NCI-H774 (cell line): ENCODE measurements at places on chromosomes 6 and 20.

DNA sequence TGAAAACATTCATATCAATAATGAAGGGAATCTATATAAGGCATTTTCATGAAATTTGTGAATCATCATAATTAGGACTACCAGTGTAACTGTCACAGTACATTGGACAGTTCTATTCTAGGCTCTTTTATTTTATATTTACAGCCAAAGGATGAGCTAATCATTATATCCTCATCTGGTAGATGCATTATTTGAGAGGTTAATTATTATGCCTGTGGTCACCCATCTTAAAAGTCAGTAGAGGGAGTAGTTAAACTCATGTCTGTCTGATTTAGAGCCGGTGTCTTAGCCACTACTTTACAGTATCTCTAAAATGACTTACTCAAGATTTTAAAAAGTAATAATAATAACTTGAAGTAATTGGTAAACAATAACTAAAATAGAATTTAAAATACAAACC is 899.3 kb upstream of the MAP3K7 start:
- no peak for DNase-seq

GRCh38 chr6:46815130-46815529 is 21.9 kb downstream of the MEP1A start:
- DNase-seq: no peak

DNA sequence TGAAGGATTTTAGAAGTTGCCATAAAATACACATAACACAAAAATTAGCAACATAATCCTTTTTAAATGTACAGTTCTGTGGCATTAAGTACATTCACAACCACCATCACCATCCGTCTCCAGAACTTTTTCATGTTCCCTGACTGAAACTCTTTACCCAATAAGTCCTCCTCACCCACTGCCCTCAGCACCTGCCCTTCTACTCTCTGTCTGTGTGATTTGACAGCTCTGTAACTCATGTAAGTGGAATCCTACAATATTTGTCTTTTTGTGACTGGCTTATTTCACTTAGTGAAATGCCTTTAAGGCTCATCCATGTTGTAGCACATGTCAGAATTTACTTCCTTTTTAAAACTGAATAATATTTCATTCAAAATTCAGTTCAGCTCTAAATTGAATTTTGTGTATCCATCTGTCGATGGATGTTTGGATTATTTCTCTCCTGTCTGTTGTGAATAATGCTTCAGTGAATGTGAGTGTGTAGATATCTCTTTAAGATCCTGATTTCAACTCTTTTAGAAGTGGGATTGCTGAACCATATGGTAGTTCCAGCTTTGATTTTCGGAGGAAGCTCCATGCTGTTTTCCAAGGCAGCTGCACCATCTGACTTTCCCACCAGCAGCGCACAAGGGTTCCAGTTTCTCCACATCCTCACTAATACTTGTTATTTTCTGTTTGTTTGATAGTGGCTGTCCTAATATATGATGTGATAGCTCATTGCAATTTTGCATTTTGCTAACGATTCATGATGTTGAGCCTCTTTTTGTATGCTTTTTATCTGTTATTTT is 4.2 kb downstream of the ENTPD6 start:
- no peak for DNase-seq

- DNase-seq: no peak
These were observed 703.4 kb downstream of the EPHA7 start for GRCh38 chr6:92715991-92716390.

DNA sequence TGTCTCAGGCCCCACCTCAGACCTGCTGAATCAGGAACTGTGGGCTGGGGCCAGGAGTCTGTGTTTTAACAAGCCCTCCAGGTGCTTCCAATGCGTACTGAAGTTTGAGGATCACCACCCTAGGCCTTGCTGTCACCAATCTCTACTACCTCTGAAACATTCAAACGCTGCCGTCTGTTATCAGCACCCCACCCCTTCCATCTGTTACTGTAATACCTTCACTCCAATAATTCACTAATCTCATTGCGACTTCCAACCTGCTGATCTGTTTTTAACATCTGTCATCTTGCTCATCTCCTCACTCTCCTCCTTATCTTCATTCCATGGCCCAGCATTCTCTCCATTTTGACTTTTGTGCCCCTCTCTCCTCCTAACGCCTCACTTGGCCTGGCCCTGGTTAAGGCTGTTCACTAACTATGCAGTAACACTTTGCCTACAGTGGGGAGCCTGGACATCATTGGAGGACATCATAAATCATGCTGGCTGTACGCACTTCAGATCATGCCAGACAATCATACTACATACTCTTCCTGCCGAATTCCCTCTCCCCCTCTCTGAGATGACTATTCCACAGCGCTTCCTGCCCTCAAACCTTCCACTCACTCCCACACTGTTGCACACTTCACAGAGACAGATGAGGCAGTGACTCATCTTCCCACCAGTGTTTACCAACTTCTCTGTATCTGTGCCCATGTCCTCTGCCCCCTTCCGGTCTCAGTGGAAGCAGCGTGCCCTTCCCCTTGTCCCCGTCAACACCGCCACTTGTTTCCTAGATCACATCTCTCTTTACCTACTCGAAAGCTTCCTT is 3.0 kb upstream of the GUCA1B start:
- no peak for DNase-seq

DNA sequence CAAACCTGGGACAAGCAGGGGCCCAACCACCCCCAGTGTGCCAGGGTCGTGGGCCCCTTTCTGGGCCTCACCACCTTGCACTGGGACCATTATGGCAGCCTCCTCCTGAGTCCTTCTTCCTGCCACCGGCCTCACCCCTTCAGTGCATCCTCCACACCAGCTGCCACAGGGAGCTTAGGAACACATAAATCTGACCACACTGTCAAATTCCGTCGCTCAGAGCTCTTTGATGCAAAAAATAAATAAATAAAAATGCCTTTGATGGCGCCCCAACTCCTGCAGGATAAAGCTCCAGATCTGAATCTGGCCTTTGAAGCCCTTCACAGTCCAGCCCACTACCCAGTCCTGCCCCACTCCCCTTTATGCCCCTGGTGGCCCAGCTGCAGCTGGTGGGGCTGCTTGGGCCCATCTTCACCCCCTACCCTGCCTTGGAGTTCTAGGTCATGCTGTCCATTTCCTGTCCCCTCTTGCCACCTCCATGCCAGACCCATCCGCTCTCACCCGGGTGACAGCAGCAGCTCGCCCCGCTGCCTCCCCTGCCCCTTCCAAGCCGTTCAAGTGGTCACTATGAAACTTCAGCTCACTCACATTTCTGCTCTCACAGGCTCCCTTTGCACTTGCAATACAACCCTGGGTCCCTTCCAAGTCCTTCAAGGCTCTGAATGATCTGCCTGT is 16.0 kb downstream of the MYH7B start:
- DNase-seq: no peak

DNA sequence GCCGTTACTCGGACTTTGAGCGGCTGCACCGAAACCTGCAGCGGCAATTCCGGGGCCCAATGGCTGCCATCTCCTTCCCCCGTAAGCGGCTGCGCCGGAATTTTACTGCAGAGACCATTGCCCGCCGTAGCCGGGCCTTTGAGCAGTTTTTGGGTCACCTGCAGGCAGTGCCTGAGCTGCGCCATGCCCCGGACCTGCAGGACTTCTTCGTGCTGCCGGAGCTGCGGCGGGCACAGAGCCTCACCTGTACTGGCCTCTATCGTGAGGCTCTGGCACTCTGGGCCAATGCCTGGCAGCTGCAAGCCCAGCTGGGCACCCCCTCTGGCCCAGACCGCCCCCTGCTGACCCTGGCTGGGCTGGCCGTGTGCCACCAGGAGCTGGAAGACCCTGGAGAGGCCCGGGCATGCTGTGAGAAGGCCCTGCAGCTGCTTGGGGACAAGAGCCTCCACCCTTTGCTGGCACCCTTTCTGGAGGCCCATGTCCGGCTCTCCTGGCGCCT is 7.2 kb downstream of the SNX21 start:
- no peak for DNase-seq

DNA sequence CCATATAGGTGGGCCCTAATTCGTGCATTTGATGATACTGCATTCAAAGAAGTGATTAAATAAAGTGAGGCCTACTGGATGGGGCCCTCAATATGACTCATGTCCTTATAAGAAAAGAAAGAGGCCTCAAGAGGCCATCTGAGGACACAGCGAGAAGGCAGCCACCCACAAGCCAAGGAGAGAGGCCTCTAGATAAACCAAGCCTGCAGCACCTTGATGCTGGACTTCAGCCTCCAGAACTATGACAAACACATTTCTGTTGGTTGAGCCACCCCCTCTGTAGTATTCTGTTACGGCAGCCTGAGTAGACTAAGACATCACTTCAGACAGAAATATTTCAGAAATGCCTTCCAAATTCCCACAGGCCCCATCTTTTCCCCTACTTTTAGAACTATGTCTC is 82.5 kb upstream of the PLEKHG1 start:
- DNase-seq: no peak

DNA sequence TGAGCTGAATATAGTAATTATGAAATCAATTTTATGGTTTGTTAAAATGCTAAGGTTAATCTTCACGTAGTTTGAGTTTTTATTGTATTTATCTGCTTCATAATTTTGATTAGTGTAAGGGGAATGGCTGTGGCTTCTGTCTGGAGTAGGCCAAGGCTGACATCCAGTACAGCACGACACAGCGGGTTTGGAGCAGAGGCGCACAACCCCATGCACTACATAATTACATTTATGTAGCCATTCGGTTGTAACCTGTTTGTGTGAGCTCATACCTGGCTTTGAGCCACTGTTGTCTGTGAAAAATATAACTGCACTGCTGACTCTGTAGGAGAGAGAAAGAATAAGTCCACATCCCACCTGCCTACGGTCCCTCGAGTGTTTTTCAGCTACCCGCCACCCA is 615.5 kb downstream of the EYS start:
- DNase-seq: no peak

- DNase-seq: no peak
These were observed 42.3 kb downstream of the SLC35D3 start for GRCh38 chr6:136964398-136964797.

GRCh38 chr20:50810063-50810462 is 15.2 kb downstream of the BCAS4 start:
- DNase-seq: no peak

GRCh38 chr6:48141975-48142374 is 31.0 kb upstream of the PTCHD4 start:
- DNase-seq: no peak
